Stimulated activated CD4-positive, alpha-beta T cell treated with anti-CD3 and anti-CD28 coated beads, Interleukin-4, amount 100 ng/mL, for 48 hours (primary cell): ENCODE measurements at places on chromosomes 1 and 21.

DNA sequence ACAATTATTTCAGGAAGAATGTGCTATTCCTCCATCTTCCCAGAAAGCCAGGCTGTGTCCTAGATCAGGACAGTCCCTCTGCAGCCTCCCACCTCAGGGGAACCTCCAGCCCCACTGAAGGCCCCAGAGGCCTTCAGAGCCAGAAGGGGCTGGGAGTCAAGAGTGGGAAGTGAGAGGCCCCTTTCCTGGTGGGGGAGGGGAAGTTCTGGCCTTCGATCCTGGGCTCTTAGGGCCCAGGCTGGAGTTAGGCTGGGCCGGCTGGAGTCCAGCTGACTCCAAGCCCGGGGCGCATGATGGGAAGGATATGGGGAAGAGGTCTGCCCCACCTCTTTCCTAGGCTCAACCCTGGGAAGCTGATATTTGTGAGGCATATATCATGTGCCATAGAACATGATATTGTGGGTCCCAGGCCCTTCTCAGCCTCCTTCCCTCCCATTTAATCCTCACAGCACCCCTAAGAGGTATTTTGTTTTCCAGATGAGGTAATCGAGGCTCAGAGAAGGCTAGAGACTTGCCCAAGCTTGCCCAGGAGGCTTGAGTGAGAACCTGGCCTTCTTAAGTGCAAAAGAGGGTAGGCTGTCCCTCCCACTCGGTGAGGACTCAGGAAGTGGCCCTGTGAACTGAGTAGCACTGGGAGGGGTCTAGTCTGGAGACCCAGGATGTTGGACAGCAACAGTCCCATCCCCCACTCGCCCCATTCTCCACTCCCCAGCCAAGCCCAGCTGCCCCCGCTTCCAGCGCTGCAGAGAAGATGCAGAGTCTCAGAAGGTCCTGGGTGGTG lies 18.6 kb upstream of the HSPG2 start:
- DNase-seq, result no peak

DNA sequence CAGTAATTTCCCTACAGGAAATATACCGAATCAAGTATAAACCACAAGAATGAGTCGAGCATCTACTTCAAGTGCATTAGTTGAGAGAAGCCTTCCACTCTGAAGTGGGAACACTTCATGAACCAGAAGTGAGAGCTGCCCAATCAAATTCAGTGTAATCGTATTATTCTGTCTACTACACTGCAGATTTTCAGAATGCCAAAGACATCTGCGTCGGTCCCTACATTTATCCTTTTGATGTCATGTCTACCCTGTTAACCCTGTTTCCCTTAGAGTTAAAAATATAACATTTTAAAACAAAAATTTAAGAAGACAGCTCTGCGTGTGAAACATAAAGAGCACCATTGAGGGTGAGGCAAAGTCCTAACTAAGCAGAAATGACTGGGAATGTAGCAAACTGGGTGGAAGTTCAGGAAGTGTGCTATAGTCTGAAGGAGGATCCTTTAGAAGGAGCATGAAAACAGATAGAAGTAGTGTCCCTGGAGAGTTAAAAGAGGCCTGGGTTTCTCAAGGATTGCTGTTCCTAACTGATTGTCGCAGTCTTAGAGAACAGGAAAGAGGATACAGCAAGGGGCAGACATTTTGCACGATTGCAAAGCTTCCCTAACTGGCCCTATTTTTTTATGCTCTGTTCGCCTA lies 291.2 kb downstream of the PTPRC start:
- DNase-seq, result no peak

DNA sequence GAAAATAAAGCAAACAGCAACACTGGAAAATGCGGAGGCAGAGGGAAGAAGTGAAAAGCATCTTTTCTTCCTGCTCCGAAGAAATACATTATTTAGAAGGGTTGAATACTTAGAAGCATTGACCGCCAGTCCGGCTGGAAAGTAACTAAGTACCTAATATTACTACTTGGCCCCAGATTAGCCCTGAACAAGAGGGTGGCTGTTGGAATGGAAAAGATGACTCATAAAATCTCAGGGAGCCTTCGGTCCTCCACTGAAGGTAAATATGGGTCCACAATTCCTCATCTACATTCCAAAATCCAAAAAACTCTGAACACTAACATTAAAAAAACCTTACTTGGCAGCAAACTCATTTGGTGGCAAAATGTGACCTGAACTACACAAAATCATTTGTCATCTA lies 40.1 kb downstream of the BCAR3 start:
- no peak for DNase-seq

DNA sequence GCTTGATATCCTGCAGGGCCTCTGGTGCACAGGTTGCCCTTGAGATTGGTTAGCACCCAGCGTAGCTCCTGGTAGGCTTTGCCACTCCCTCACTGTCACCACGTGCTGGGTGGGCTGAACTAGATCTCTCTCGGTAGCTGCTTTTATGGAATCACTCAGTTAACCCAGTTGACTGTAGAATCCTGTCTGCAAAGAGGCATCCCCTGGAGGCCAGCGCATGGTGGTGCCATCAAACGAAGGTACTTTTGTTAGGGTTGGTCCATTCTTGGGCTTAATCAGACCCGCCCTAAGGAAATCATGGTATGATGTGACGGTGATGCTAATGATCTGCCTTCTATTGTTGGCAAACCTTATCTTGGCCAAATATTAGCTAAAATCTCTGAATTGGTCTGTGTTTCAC lies 153.4 kb downstream of the GALNT2 start:
- no peak for DNase-seq

- DNase-seq, result no peak
These were observed 132.9 kb downstream of the SYT2 start for GRCh38 chr1:202577381-202577780.

DNA sequence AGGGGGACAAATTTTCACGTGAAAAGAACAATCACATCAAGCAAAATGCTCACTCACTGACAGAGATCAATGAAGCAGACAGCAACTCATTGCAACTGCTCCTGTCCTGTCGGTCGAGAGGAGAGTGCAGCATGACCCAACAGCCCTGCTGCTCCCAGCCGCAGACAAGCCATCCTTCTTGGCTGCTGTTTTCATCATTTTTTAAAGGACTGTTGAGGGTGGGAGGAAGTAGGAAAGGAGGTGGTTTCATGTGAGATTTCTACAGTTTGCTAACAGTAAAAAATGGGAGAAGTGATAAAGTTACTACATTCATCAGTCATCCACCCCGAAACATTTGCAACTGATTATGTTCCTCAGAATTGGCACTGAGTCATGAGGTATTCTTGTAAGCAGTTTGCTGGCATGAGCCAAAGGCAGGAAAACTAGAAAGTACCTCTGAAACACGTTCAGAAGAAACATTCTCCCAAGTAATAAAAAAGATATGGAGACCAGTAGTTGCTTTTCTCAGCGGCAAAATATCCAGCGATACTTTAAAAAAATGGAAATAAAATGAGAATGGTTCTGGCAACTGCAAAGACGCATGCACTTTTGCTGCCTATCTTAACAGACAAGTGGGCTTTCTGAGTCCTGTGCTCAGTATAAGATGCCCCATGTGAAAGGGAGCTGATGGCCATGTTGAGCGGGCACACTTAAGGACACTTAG lies 72.0 kb upstream of the CLDN14 start:
- DNase-seq, result no peak

- no peak for DNase-seq
These were observed 32.0 kb downstream of the PGBD5 start for GRCh38 chr1:230394134-230394533.

DNA sequence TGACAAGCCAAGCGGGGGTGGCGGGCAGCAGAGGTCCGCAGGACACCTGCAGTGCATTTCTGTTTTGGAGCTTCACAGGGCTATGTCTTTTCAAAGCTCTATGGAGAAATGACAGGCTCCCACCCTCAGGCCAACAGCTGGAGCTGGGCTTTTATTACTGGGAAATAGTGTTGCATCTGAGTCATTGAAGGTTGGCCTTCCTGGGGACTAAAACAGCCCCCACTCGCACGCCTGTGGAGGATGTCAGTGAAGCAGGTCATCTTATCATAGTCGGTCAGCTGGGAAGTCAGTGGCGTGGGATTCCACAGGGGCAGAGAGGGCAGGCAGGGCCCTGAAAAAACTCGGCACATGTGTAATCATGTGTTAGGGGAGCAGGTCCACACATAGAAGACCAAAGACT lies 55.3 kb downstream of the NTPCR start:
- no peak for DNase-seq

GRCh38 chr1:26579681-26580111 lies 50.1 kb downstream of the RPS6KA1 start:
- DNase-seq, result no peak

- no peak for DNase-seq
These were observed 93.0 kb downstream of the MTR start for GRCh38 chr1:236888126-236888525.

- no peak for DNase-seq
These were observed 138.6 kb upstream of the ERRFI1 start for GRCh38 chr1:8164670-8165069.

DNA sequence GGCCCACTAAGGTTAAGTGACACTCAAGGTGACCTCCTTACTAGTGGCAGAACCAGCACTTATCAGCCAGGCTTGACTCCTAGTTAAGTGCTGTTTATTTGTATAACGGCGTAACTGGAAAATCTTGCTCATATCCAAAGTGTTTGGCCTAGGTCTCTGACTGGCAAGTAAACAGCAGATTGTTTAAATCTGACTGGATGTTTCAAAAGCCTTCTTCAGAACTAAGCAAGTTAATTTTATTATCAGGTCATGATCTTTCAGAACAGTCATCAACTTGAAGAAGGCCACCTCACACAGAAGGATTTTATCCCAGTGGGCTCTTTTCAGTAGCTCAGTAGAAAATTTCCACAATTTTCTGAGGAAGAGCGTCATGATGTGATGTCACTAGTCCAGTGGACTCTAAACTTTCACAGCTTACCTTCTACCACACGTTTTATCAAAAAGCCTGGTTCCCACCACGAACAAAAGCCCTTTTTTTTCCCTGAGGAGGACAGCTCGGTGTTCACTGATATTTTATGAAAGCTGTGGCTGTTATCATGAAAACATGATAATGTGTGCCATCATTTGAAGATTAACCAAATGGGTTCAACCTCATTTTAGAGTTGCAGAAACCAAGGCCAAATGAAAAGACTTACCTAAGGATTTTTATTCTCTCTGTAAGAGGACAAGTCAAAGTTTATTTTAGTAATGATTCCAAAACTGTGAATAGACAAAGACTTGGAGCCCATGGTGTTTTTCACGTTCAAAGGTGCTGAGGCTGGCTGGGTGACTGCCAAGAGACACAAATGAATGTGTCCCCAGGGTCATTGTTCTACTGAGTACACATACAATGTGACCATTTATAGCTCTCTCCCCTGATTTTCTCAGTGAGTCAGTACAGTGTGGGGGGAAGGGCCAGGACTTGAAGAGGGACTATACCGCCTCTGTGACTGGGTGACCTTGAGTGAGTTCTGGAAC lies 9.1 kb downstream of the SGIP1 start:
- DNase-seq, result no peak

GRCh38 chr1:100791586-100791985 lies 72.0 kb downstream of the VCAM1 start:
- no peak for DNase-seq

DNA sequence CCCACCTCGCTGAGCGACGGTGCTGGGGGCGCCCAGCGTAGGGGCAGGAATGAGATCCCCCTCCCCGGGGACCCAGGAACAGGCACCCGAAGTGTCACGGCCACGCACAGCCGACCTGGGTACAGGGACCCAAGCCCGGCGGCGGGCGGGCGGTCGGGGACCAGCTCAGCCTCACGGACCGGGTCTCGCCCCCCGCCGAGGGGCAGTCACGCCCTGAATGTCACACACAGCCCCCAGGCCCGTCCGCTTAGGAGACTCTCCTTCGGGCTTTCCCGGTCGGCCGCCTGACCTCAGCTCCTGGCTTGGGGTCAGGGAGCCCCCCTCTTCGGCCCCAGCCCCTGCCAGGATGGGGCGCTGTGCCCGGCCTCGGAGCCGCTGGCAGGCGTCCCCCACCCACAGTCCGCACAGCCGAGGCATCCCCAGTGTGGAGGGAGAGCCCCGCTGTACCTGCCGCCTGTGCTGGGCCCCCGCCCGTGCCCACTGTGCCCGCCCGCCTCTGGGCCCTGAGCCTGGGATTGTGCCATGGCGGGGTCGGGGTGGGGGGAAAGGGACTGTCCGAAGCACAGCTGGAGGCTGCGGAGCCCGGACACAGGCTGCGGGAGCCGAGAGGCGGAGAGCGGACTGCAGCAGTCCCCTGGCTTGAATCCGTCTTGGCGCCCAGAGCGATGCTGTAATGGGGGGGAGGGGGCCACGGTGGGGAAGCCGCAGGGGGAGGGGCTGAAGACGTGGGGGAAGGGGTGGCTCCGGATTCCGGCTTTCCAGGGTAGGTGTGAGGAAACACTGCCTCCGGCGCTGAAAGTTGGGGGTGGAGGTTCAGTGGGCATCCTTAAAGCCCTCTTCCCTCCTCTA lies 627 bp upstream of the DLGAP3 start:
- DNase-seq, result no peak

DNA sequence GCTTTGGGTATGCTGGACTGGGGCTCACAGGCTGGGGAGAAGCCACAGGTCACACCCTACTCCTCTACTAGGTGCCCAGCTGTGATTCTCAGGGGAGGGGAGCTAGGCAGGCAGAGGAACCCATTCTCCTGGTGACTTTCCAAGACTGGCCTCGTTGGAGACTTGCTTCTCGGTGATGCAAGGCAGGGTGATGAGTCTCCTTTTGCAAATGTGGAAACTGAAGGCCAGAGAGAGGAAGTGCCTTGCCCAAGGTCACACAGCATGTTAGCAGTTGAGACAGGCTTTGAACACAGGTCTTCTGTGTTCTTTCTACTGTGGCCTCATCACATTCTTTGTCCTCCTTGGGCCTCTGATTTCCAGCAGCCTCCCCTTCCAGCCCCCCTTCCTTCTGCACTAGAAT lies 20.5 kb upstream of the C1QA start:
- DNase-seq, result no peak

- no peak for DNase-seq
These were observed 187.5 kb downstream of the HHAT start for GRCh38 chr1:210516092-210516656.

DNA sequence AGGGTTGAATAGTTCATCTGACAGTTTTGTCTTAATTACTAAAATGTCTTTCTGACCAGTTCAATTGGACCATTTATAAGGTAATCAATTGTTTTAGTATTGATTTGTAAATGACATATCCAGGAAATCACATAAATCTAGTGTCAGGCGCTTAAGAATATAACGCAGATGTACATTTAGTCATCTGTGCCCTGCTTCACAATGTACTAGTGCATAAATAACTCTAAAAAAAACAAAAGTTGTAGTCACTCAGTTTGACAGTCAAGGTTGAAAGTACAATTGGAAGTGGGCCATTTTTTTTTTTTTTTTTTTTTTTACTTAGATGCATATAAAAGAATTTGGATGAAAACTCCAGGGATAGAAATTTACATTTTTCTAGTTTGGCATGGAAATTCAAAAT lies 490.4 kb downstream of the PTPRC start:
- DNase-seq, result no peak
